DND-41 (cell line): ENCODE measurements at places on chromosomes 3 and 15.

DNA sequence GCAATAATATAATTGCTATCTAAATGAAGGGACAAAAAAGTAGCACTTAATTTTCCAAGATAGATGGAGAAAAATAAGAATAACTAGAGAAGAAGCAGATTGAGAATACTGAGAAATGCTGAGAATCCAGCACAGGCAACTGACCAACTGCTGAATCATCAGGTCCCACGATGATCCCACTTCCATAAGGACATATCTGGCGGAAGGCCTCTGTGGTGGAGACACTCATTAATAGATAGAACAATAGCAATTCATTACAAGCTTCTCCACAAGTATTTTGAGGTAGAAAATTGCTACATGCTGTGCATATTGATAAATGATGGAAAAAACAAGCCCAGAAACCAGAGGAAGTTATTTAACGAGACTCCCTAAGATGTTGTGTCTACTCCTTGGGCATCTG, 105.9 kb downstream of the DUT start:
- no peaks in the 10 kb centered on the region for H3K36me3 ChIP-seq
- no peaks in the 10 kb centered on the region for H3K27me3 ChIP-seq
- no peaks in the 10 kb centered on the region for H3K4me1 ChIP-seq
- no peak for DNase-seq
- no peak overlapping the region for H3K4me3 ChIP-seq

GRCh38 chr15:41804361-41804760, 23.5 kb upstream of the JMJD7 start:
- no peaks in the 10 kb centered on the region for H3K27me3 ChIP-seq
- H3K27ac ChIP-seq: no peak overlapping the region
- no peak overlapping the region for H3K4me3 ChIP-seq
- no peak for DNase-seq
- peaks cover 17% of the 10 kb centered on the region for H3K36me3 ChIP-seq

GRCh38 chr3:170852324-170852723, 17.7 kb downstream of the RPL22L1 start:
- H3K36me3 ChIP-seq: no peaks in the 10 kb centered on the region
- H3K27me3 ChIP-seq: peaks cover 6% of the 10 kb centered on the region
- H3K27ac ChIP-seq: no peak overlapping the region
- no peaks in the 10 kb centered on the region for H3K4me1 ChIP-seq
- no peak overlapping the region for H3K4me3 ChIP-seq
- DNase-seq: no peak

DNA sequence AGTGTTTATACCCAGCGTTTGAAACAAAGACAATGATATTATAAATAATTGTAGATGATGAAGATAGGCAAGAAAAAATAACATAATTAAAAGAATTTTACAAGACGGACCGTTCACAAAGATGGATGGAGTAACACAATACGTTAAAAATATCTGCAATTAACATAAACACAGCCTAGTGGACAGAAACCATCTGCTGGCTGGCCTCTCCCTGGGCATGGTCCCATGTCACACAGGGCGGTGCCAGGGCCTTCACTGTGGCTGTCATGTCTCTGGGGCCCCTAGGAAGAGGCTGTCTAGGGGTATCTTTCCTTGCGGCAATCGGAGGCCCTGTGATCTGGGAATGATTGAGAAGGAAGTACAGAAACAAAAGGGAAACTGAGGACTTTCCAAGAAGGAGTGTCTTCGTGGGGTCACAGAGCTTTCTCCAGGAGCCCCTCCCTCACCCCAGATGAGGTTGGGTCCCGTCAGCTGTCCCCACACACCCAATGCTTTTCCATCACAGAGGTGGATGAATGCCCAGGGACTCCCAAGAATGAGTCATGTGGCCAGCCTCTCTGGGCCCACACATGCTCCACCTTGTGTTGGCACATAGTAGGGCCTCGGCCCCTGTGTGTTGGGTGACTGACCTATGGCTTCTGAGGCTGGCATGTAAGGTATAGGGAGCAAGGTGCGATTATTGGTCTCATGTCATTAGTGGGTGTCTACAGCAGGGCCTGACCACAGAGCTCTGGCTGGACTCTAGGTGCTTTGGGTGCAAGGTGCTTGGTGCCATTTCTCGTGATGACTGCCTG, 87.1 kb downstream of the DNAJB8 start:
- H3K4me3 ChIP-seq: no peak overlapping the region
- no peaks in the 10 kb centered on the region for H3K4me1 ChIP-seq
- H3K27me3 ChIP-seq: no peaks in the 10 kb centered on the region
- no peak overlapping the region for H3K27ac ChIP-seq
- no peak for DNase-seq

DNA sequence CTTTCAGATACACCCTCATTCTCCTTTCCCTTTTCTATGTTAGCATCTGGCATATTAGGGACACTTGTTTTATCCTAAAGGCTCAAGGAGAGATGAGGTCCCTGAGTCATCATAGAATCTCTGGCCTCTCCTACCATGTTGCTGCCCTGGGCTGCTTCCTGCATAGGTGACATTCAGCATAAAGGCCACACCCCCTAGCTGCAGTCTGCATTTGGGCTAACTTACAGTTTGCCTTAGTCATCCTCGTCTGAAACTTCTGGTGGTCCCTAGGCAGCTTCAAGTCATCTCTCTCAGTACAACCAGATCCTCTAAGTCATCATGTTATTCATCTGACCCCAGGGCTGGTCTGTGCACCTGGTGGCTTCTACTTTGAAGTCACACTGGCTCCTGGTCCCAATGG, 982.7 kb upstream of the NR2F2 start:
- no peak overlapping the region for H3K27ac ChIP-seq
- no peaks in the 10 kb centered on the region for H3K36me3 ChIP-seq
- no peaks in the 10 kb centered on the region for H3K27me3 ChIP-seq
- H3K4me1 ChIP-seq: no peaks in the 10 kb centered on the region

GRCh38 chr15:68419301-68420175, 12.4 kb downstream of the ITGA11 start:
- H3K27me3 ChIP-seq: no peaks in the 10 kb centered on the region
- H3K4me1 ChIP-seq: no peaks in the 10 kb centered on the region
- no peak for DNase-seq

DNA sequence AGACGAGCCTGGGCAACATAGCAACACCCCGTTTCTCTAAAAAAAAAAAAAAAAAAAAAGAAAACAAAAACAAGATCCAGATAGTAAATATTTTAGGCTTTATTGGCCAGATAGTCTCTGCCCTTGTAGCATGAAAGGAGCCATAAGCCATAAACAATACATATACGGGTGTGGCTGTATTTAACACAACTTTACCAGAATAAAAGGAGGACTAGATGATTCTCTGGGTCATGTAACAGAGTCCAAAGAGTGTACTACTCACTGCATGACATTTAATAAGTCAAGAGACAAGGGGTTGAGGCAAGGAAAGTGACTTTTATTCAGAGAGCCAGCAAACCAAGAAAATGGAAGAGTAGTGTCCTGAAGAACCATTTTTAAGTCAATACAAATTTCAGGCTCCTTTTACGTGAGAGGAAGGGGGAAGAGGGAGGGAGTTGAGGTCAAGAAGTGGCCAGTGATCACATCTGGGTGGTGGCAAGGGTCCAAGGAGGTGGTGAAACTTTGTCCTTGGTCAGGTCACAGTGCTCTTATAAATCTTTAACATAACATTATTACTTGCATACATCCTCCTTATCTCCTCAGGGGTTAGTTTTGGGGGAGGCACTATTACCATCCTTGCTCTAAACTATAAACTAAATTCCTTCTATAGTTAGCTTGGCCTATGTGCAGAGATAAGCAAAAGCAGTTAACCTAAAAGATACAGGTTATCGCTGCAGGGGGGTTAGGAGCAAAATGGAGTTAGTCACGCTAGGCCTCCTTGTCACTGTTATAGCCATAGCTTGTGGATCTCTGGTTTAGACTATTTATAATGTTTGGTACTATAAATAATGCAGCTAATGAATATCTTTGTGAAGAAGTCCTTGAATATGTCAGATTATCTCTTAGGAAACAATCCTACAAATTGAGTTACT, 46.1 kb downstream of the METTL6 start:
- H3K36me3 ChIP-seq: no peaks in the 10 kb centered on the region
- H3K27me3 ChIP-seq: no peaks in the 10 kb centered on the region
- H3K27ac ChIP-seq: no peak overlapping the region
- H3K4me3 ChIP-seq: no peak overlapping the region
- DNase-seq: no peak

DNA sequence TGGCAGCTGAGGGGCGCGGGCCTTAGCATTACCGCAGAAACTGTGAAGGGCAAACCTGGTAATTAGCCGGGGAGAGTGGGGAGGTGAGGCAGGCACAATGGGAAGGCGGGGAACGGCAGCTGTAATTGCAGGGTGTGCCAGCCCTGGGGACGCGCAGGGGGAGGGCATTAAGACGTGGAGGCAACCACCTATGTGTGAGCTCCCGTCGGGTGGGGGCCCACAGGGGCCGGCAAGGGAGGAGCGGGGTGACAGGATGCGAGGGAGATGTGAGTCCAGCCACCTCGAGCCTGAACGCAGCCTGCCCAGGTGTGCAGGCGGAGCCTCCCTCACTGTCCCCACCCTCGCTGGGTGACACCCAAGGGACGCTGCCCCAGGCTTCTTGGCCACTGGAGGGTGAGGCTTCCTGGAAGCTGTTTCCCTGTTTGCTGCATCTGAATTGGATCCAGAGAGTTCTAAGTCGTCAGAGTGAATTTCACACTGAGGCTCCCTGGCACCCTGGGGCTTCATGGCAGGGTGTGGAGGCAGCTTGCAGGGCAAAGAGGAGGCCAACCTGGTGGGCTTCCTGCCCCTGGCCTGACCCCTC, 130.6 kb upstream of the MEF2A start:
- DNase-seq: no peak
- H3K27ac ChIP-seq: no peak overlapping the region
- peaks cover 28% of the 10 kb centered on the region for H3K4me1 ChIP-seq
- no peaks in the 10 kb centered on the region for H3K27me3 ChIP-seq
- H3K4me3 ChIP-seq: no peak overlapping the region
- H3K36me3 ChIP-seq: no peaks in the 10 kb centered on the region

DNA sequence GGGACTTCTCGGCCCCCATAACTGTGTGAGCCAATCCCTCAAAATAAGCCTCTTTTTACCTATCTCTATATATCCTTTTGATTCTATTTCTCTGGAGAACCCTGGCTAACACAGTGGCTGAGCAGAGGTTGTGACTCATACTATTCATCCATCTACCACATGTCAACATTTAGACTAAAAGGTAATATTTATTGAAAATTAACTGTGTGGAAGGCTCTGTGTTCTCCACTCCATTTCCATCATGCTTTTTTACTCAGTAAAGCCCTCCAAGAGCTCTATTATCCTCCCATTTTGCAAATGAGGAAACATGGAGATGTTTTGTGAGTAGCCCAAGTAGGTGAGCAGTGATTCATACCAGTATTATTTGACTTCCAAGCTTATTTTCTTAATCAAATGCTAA, 217.9 kb upstream of the DCBLD2 start:
- H3K27ac ChIP-seq: no peak overlapping the region
- H3K4me3 ChIP-seq: no peak overlapping the region
- H3K36me3 ChIP-seq: no peaks in the 10 kb centered on the region
- no peak for DNase-seq
- H3K27me3 ChIP-seq: no peaks in the 10 kb centered on the region

DNA sequence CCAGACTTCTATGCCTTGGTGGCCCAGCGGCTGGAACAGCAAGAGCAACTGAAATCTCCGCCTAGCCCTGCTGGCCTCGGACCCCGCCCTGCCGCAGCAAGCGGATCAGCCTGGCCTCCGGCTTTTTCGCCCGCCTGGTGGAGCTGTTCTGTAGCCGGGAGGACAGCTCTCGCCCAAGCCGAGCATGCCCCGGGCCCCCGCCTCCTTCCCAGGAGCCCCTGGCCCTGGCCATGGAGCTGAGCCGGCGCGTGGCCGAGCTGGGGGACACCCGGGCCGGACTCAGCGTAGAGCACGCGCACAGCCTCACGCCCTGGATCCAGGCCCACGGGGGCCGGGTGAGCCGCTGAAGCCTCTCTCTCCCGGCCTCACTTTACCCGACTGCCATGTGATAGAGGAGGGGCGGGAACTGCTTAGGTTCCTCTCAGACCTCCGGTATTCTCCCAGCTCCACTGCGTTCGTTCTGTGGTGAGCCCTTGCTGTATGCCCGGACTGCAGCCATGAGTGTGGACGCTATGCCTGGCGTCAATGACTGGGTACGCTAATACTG, 24.1 kb upstream of the MRPL3 start:
- no peak for DNase-seq
- H3K27me3 ChIP-seq: peaks cover 7% of the 10 kb centered on the region
- no peak overlapping the region for H3K4me3 ChIP-seq
- no peak overlapping the region for H3K27ac ChIP-seq
- no peaks in the 10 kb centered on the region for H3K4me1 ChIP-seq

DNA sequence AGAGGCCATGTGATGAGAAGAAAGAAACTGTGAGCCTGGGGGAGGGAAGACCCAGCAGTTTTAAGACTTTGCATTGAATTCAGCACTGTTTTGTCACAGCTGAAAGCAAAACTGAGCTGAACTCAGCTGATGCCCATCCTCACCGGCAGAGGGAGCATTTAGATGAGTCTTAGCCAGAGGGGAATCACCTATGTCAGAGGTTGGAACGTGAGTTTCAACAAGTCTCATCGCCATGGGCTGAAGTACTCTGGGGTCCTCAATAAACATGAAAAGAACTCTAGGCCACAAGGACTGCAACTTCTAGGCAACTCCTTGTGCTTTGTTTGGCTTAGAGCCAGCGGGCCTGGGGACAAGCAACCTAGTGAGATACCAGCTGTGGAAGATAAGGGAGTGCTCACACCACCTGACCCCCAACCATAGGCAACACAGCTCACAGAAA, 324.5 kb downstream of the TBL1XR1 start:
- DNase-seq: peak; percentile 56
- H3K27ac ChIP-seq: no peak overlapping the region
- no peak overlapping the region for H3K4me3 ChIP-seq
- H3K4me1 ChIP-seq: no peaks in the 10 kb centered on the region

- no peak for DNase-seq
- no peaks in the 10 kb centered on the region for H3K27me3 ChIP-seq
- peak overlapping the region; percentile 49; the same call in 1 of the 2 replicates for H3K27ac ChIP-seq
- no peaks in the 10 kb centered on the region; the same call in 1 of the 2 replicates for H3K36me3 ChIP-seq
These were observed 2.1 kb downstream of the SFMBT1 start for GRCh38 chr3:53043738-53044137.

DNA sequence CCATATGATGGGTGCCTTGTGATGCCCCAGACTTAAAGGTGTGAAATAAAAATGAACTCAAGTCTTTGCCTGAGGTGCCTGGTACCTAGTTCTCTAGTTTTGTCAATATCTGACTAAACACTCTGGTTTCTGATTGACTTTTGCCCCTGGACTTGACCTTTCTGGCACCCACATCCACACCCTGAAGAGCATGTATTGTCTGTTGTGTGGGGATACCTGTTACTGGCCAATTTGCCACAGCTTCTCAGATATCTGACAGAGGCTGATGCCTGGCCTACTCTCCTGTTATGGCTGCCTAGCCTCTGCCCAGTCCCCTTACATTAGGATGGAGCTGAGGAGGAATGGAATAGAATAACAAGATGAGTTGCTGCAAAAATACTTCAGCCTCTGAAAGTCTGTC, 3.6 kb downstream of the ZBTB38 start:
- no peak overlapping the region for H3K27ac ChIP-seq
- H3K36me3 ChIP-seq: no peaks in the 10 kb centered on the region
- H3K4me1 ChIP-seq: no peaks in the 10 kb centered on the region
- no peak overlapping the region for H3K4me3 ChIP-seq
